ENCODE measurements at places on chromosomes 4 and X. TPM values are rescaled to one million over a fixed set of nuclear protein-coding genes. Genes with fewer than 3 reads are reported as not detected.

PCDH18 gene
- total RNA-seq = not detected

CLCN4 gene
- 4.0 TPM for total RNA-seq

BGN gene
- not detected for total RNA-seq

NDST3 gene
- not detected for total RNA-seq

ETNPPL gene
- total RNA-seq = not detected
